ENCODE measurements at places on chromosomes 3 and 15. TPM values are rescaled to one million over a fixed set of nuclear protein-coding genes. Genes with fewer than 3 reads are reported as not detected.

Gene TRIM42
- total RNA-seq: not detected

Gene LRTM1
- not detected for total RNA-seq

- no peak for DNase-seq
Observed at GRCh38 chr3:139281522-139282196, 62.2 kb upstream of the MRPS22 start.

- DNase-seq: peak; percentile 77
Observed at GRCh38 chr3:123546133-123546755, 38.6 kb downstream of the HACD2 start.

DNA sequence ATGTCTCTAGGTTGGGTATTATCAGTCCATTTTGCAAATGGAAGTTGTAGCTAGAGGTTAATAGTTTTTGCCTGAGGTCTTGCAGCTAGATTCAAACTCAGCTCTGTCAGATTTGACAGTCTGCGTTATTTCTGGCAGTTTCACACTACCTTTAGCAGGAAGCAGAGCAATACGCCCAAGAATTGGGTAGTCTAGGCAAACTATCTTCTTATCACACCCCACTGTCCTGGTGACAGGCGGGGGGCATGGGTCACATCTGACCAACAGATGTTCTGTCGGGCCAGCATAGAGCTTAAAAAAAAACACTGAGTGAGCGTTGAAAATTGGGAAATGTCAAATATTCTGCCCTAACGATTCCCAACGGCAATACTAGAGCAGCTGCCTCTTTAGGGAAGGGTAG lies 5.7 kb downstream of the GPR160 start:
- no peak for DNase-seq
